ENCODE measurements at places on chromosomes 13 and 19.

GRCh38 chr13:29418026-29418425, 177.5 kb downstream of the SLC7A1 start:
- DNase-seq: no peak

DNA sequence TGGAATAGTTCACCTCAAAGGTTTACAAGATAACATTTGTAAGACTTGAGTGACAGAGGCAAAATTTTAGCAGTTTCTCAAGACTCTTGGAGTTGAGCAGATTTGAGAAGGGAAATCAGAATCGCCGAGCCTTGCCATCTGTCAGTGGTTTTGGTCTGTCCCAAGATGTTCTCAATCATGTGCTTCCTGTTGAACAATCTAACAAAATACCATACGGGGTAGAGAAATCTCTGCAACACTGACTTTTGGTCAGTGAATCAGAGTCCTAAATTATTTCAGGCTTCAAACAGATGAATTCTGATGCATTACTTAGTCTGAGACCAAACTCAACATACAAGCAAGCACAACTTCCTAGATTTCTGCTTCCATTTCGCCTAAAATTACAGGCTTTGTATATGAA, 3.8 kb downstream of the KCTD12 start:
- DNase-seq: no peak

DNA sequence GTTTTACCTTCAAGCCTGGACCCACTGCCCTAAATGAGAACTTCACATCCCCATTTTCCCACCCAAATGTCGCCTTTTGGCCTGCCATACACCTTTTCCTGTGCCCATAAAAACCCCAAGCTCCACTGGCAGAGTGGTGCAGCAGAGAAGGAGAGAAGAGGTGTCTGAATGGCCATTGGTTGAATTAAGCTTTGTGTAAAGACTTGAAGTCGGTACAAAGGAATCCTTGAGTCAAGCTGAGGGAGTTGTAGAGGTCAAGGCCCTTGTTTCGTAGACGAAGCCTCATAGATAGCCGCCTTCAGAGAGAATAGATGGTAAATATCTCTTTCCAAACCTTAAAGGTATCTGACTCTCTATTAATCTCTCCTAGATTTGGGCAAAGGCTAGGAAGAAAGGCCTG, 1479.2 kb upstream of the PRR20A start:
- DNase-seq: no peak

DNA sequence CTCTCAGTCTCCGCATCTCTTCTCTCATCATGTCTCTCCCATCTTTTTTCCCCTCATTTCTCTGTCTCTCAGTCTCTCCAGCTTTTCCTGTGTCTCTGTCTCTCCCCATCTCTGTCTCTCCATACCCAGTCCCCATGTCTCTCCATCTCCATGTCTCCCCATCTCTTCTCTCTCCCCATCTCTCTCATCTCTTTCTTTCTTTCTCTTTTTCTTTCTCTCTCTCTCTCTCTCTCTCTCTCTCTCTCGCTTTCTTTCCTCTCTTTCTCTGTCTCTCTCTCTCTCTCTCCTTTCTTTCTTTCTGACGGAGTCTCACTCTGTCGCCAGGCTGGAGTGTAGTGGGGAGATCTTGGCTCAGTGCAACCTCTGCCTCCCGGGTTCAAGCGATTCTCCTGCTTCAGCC, 12.6 kb upstream of the NFIX start:
- DNase-seq: no peak

- no peak for DNase-seq
Measured at GRCh38 chr19:1425102-1425837, 12.9 kb upstream of the RPS15 start.

- DNase-seq: no peak
Measured at GRCh38 chr19:18529782-18530181, 7.9 kb upstream of the ELL start.

- no peak for DNase-seq
Measured at GRCh38 chr19:35116072-35116801, 614 bp downstream of the FXYD3 start.

Measured in left forelimb (tissue), 1 donor.